ENCODE measurements at places on chromosomes 11 and 22.

- DNase-seq: no peak
Measured at GRCh38 chr11:93329936-93330445, 551 bp upstream of the DEUP1 start.

DNA sequence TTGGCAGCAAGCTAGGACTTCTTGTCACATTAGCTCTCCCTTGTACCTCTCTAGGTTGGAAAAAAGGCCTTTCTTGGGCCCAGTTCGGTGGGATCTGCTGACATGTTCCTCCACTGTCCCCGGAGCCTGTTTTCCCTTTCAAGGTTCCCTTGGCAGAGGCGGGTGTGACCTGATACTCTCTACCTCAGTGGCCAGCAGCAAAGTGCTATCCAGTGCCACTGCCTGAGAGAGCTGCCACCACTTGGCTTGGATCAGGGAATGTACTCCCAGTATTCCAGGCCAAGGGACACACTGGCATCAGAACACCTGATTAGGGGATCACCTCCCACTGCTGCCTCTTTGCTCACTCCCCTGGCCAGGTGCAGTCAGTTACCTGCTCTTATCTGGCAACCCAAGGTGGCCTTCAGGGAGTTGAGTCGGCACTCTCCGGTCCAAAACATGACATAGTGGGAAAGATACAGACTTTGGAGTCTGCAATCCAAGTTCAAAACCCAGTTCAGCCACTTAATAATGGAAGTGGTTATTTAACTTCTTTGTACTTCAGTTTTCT is 17.8 kb upstream of the NAV2 start:
- DNase-seq: no peak

GRCh38 chr11:71940561-71941219 is 11.8 kb downstream of the RNF121 start:
- DNase-seq: no peak

DNA sequence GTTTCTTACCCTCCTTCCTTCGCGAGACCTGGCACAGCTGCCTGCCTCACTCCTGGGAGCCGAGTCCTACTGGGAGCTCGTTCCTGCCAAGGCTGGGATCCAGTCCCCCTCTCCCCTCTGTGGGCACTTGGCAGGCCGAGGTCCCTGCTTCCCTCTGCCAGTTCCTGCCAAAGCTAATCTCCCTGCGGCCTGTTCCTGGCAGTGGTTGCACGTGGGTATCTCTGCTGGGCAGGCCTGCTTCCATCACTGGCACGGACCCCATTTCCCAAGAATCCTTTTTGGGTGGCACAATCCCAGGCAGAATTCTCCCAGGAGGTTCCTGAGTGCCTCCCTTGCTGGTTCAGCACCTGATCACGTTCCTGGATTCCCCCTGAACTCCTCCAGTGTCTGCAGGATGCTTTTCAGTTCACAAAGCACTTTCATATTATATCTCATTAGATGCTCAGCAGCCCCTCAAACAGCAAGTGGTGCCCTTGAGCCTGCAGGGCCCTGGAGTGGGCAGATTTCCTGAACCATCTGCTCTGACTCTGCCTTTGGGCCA is 96.5 kb downstream of the RRM1 start:
- DNase-seq: no peak

- DNase-seq: peak; percentile 85
Measured at GRCh38 chr11:12331239-12331874, 46.0 kb upstream of the PARVA start.

GRCh38 chr11:64036087-64037026 is 626 bp downstream of the FLRT1 start:
- no peak for DNase-seq

GRCh38 chr11:117392001-117392690 is 64.5 kb downstream of the CEP164 start:
- no peak for DNase-seq

DNA sequence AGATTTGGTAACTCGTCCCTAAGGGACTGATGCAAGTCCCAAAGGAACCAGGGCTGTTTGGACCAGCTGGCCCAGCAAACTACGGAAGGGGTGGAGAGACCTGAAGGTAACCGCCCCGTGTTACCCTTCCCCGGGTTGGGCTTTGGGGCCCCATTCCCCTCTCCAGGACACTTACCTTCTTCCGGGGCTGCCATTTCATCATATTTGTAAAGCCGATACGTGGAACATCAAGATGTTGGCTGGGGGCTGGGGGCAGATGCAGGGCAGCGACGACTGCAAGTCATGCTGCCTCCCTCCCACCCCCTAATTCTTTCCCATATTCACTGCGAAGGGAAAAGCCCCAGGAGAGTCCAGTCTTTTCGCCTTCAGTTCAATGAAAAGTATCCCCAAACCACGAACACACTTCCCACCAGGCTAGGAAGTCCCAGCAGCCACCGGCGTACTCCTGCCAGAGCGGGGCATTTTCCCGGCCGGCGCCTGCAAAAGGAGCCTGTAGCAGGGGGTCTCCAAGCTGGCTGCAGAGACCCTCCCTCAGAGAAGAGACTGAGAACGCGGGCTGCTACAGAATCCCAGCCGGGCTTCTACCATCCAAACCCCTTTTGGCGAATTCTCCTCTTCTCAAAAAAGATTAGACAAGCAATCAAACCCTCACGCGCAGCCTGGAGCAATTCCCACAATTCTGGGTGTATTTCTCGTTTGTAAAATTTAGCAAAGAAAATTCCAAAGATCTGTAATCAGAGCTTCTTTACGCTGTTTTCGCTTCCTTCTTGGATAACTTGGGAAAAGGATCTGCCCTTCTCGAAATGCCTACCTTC is 236.7 kb downstream of the TTC28 start:
- no peak for DNase-seq

DNA sequence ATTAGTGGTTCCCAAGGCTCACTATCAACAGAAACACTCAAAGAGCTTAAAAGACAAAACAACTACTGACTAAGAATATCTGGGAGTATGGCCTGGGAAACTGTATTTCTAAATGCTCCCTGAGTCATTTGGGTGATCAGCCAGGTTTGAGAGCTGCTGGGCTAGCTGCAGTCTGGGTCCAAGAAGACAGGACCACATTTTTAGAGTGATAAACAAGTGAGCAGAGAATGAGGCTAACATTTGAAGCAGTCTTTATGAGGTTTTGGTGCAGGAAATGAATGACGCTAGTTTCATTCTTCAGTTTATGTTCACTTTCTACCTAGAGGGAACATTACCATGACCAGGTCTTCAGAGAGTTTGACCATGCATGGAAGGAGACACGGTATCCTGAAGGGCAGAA is 97.7 kb downstream of the TEAD1 start:
- no peak for DNase-seq

GRCh38 chr11:130640526-130640925 is 192.1 kb downstream of the ADAMTS15 start:
- no peak for DNase-seq

GRCh38 chr11:45518833-45519535 is 146.4 kb downstream of the CHST1 start:
- no peak for DNase-seq

GRCh38 chr11:8011981-8012444 is 24.9 kb downstream of the EIF3F start:
- no peak for DNase-seq

DNA sequence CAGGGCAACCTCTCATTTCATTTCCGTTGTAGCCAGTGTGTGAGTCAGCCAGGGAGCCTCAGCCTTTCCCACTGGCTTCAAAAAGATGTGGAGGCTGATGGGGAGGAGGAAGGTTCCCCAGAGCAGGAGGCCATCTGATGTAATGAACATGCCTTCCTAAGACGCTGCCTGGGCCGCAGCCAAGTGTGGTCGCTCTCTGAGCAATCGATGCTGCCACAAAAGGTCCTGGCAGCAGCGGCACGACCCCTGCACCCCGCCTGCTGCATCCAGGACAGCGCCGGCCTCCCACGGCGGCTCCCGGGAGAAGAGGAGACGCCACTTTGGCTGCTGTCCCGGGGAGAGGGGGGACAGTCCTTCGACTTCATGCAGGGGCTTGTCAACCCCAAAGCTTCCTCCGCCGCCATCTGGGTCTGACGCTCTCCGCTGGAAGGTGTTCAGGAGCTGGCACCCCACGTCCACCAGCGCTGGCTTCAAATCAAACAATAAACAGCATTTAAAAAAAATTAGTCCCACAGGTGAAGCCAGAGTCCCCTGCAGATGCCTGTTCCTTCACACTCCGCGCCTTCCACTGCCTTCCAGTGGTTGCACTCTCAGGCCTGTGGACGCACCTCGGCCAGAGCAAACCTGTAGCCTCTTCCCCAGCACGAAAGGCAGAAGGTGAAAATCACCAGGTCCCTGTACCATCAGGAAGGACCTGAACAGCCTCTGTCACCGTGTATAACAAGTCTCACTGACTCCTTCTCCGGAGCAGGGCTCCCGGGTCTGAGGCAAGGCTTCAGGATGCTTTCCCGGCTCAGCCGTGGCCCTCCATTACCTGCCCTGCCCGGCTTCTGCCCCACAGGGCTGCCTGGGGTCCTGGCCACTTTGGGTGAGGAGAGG is 930.7 kb downstream of the BRD1 start:
- no peak for DNase-seq

DNA sequence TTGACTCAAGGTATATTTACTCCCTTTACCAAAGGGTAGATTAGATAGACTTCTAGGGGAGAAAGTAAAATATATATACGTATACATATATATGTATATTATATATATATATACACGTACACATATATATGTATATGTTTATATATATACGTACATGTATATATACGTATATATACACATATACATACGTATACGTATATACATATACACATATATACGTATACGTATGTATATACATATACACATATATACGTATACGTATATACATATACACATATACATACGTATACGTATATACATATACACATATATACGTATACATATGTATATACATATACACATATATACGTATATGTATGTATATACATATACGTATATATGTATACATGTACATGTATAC is 430.5 kb upstream of the ANO3 start:
- no peak for DNase-seq

Measured in natural killer cell (primary cell).